ENCODE measurements at places on chromosomes 7 and 10.

GRCh38 chr7:87370660-87371180, 25.3 kb downstream of the CROT start:
- DNase-seq: no peak

DNA sequence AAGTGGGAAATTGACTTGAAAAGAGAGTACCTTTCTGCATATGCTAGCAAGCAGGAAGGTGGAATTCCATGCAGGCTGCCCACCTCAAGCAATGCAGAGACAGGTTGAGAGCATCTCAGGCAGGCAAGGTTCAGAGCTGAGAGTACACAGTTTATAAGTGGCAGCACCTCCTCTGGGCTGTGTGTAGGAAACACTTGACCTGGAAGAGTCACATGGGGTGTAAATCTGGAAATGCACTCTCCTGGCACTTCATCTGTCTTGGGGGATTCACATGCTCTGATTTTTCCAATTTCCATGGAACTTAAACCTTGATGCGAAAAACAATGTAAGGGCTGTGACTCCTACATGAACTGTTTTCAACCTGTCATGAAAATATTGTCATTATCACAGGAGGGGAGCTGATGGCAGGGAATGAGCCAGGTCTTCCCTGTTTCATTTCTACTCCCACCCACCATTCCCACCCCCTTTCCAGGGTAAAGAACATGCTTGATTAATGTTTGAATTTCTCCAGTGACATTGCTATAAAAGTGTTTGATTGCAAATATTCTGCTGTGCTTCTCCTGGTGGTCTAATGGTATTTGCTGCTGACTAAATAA, 328.3 kb downstream of the BICC1 start:
- DNase-seq: no peak

GRCh38 chr7:7202375-7202720, 20.0 kb downstream of the C1GALT1 start:
- no peak for DNase-seq

DNA sequence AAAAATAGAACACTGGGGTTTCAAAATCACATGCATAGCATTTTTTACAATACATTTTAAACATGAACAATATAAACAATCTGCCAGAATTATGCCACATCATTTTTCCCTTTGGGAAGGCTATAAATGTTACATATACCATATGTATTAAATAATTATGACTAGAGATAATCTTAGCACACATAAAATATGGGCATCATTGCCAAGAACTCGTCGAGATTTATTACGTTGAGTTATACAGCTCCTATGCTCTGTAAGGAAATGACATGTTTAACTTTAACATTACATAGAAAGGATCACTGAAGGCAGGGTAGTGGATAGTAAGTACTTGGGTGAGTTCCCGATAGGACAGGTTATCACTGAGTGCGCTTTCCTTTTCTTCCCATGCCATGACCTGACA, 267.8 kb downstream of the PARD3 start:
- DNase-seq: no peak

- DNase-seq: no peak
Observed at GRCh38 chr7:44308596-44309270, 16.7 kb downstream of the CAMK2B start.

DNA sequence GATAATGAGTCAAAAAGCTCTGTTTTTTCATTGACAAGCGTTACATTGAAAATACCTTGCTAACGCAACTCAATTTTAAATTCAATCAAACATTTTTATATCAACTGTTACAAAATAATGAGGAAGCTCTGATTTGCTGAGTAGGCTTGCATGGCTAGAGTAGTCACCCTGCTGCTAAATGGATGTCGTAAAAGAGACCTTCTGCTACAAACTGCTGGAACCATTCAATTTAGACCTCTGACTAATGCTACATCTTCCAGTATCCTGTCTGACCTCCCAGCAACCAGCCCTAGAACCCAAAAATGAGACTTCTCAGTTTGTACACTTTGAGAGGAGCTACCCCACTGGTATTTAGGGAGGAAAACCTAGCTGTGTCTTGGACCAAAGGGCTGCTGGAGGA, 84.0 kb upstream of the ELMO1 start:
- no peak for DNase-seq

DNA sequence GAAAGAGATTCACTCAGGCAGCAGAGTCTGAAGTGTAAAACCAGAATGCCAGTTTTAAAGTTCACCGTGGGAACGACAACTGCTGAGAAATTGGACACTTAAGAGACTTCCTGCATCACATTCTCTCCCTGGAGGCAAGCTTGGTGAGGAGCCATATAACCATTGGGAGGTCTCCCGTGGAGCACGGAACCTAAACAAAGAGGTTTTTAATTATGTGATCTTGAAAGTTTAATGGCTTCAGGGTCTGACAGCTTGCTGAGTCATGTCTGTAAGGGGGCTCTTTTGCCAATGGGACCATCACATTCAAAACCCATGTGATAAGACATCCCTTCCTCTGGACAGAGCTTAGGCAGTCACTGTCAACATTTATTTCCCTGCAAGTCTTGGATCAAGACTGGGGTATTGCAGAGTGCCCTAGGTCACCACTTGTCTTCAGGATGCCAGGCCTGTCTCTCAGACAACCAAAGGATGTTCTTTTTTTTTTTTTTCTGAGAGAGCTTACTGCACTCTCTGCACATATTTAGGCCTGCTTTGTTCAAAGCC, 674.4 kb downstream of the TYW1 start:
- DNase-seq: no peak

GRCh38 chr7:91344911-91345310, 80.7 kb downstream of the FZD1 start:
- DNase-seq: no peak

- no peak for DNase-seq
Observed at GRCh38 chr10:63286340-63286739, 153.2 kb downstream of the NRBF2 start.

DNA sequence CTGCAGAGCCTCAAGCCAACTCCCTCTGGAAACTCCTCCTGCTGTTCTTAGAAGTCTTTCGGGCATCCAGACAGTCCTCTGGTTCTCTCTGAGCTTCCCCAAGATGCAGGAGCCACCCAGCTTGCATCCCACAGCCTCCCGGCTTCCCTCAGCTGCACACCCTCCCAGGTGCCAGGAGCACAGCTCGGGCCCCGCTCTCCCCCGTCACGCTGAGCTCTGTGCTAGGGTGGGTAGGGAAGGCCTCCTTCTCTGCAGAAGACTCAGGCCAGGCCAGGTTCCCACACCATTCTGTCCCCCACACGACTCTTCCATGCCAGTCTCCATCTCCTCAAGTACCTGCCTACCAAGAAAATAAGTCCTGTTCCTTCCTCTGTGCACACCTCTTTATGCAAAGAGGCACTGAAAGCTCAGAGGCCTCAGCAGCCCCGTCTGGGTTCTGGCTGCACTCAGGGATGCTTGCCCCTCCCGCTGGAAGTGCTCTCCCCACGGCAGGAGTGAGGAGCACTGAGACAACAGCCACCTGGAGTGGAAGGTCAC, 537.1 kb downstream of the PTPRN2 start:
- no peak for DNase-seq

Data from BJ (cell line).